ENCODE measurements at places on chromosomes 2 and 18.

- no peak for DNase-seq
These were observed 169.2 kb upstream of the APCDD1 start for GRCh38 chr18:10285283-10285640.

- DNase-seq, result no peak
These were observed 683 bp upstream of the TBC1D8 start for GRCh38 chr2:101151859-101152271.

DNA sequence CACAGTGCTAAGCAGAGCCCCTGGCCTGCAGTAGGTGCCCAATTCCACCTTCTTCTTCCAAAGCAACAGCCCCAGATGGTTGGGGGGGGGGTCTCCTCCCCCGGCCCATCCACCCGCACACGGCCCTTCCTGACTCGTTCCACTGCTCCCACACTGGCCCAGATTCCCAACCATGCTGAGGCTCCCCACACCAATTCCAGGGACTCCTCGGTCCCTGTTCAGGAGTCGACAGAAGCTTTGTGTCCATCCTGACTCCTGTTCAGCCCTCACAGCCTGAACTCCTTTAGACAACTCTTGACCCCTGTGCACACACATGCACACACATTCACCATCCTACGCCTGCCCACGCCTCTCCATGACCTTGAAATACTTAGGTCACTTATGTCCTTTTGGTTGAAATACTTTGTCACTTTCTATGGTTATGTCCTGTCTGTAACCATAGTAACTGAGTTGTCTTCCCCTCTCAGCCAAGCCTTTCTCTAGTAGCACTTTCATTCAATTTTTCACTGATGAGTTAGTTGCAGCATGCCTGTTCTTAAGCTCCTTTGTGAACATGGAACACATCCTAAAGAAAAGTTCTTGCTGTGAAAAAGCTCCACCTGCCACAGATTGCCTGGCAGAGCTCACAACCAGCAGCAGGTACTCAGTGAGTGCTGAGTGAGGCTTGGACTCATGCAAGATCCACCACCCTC is 225.8 kb downstream of the SEPTIN10 start:
- no peak for DNase-seq

DNA sequence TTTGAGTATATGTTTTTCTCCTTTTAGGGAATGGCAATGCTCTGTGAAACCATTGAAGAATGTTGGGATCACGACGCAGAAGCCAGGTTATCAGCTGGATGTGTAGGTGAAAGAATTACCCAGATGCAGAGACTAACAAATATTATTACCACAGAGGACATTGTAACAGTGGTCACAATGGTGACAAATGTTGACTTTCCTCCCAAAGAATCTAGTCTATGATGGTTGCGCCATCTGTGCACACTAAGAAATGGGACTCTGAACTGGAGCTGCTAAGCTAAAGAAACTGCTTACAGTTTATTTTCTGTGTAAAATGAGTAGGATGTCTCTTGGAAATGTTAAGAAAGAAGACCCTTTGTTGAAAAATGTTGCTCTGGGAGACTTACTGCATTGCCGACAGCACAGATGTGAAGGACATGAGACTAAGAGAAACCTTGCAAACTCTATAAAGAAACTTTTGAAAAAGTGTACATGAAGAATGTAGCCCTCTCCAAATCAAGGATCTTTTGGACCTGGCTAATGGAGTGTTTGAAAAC is 82.3 kb downstream of the ACVR2A start:
- no peak for DNase-seq

DNA sequence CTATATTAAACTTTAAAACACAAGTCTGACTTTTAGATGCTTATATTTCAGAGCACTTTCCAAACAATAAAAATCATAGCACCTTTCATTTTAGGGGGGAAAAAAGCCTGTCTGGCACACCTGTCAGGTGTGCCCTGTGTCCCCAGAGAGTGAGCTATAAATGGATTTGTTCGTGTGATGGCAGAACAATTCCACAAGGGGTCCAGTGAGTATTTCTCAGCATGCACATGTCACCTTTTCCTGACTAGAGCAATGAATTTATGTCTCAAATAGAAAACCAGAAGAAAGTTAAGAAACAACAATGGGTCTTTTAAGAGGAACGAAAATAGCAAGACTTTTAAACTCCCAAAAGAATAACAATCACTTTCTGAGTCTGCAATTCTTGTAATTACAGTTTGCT is 55.9 kb downstream of the ACVR1C start:
- no peak for DNase-seq

DNA sequence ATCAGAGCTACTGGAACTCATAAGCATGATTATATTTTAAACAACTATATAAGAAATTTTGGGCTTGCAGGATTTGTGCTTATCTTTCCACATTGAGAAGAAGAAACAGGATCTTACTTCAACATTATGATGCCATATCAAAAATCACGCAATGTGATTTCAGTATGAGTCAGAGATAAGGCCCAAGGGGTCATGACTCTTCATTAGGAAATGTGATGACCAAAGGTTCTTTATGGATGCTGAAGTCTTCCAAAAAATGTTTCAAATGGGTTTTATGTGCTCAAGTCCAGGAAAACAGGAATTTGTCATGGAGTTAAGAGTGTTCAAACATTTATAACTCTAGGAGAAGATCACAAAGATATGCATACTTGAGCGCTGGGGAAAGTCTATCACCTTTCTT is 7.8 kb upstream of the SERPINB2 start:
- no peak for DNase-seq

DNA sequence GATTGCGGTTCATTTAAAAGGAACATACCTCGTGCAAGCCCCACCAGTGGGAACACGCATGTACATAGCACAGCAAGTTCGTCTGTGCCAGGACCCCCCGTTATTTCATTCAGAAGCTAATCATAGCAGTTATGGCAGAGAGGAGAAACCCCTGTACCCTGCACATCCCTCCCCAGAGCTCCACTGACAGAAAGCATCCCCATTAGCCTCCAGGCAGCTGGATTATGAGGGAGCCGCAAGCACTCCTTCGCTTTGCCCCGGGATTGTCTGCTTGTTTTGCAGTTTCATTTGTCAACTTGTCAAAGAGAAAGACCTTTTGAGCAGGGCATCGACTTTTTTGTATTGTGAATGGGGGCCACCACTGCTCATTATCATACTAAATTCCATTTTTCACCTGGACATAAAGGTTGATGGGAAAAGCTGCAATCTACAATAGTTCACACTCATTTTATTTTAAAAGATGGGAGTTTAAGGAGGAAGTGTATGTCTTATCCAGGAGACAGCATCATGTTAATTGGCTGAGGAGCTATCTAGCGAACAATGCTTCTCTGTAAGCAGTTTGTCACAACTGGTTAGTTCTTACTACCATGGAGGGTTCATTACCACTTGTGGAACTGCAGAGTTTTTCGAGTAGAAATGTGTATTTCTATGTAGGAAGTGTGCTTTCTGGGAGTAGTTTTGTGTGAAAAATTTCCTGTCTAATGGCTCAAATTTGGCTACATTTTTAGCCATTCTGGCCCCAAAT is 255.3 kb downstream of the THSD7B start:
- no peak for DNase-seq

- no peak for DNase-seq
These were observed 54.6 kb upstream of the LYPD6B start for GRCh38 chr2:148983896-148984295.

DNA sequence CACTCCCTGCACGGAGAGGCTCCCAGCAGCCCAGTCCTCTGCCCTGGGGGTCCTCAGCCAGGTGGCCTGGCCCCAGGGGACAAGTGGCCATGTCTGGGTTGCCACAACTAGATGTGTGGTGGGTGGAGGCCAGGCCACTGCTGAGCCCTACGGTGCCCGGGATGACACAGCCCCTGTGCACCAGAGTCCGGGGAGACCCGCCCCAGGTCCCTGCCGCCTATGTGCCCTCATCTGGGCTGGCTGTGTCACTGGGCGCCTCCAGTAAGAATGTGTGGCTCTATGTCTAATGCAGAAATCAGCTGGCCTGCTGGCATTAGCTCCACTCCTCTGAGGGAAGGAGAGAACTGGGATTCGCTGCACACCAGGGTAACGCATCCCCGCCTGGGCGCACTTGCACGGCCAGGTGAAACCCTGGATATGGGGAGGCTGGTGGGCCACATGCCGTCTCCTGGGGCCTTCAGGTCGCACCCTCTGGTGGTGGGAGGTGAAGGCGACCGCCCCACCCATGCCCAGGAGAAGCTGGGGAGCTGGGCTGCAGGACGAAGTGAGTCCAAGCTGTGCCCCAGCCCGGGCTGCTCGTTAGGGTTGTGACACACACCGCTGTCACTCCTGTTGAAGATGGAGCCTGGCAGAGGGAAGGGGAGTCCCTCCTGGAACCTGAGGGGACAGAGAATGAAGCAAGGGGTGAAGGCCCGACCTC is 136.1 kb downstream of the PTGR3 start:
- DNase-seq, result no peak

GRCh38 chr2:30530346-30530745 is 83.3 kb downstream of the LCLAT1 start:
- DNase-seq, result no peak

GRCh38 chr2:198311020-198311419 is 506.6 kb downstream of the PLCL1 start:
- no peak for DNase-seq

DNA sequence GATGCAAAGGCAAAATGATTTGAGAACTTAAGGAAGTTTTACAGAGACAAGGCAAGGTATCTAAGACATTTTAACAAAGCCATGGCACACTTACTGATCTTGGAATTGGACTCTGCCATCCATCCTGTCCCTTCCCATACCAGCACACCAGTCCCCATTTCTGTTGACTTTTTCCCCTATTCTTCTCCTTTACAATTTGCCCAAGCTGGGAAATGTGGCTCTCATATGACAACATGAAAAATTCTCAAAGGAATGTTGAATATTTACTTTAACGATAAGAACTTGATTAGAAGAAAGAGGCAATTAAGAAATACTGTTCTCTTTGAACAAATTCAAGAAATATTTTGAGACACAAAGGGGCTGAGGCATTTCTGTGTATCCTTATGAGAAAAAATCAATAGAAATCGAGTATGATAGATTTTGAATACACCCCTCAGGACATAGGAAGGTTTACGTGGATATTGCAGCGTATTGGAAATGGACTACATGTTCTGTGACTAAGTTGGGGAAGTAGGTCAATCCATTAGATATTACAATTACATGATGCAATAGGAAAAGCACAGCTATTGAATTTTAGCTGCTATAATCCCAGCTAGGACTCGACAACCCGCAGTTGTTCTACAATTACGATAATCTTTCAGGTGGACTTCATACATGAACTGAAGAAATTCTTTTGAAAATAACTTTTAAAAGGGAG is 201.6 kb downstream of the TRIB2 start:
- DNase-seq, result no peak

GRCh38 chr18:55318951-55319441 is 269.0 kb downstream of the TCF4 start:
- no peak for DNase-seq

DNA sequence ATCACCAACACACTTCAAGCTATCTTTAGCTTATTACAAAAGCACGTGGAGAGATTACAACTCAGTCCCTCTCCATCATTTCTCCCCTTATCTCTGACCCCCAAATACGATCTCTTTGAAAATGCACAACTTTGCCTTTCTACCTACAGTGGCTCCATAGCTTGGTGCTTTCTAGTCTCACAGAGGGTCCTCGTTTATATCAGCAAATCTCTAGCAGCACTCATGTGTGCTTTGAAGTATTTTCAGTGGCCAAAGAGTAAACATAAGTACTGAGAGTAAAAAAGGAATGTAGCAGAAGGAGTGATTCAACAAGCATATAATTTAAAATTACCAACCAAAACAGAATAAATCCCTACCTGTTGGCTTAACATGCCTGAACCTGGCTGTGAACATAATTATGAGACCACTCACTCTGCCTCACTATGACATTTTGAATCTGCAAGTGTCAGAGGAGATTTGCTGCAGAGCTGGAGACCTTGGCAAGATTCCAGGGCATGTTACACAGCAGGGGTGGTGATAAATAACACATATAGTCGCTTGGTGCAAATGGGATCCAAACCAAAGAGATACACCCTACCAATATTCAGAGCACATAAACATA is 54.6 kb downstream of the LAMA3 start:
- DNase-seq, result no peak

- no peak for DNase-seq
These were observed 58.5 kb upstream of the MSH6 start for GRCh38 chr2:47724221-47724981.

- DNase-seq, result no peak
These were observed 71.2 kb downstream of the STK25 start for GRCh38 chr2:241437179-241437578.

- no peak for DNase-seq
These were observed 58.6 kb upstream of the CHN1 start for GRCh38 chr2:175063741-175064140.

GRCh38 chr2:70706026-70706795 is 61.8 kb downstream of the ADD2 start:
- no peak for DNase-seq

- DNase-seq, result no peak
These were observed 3.5 kb upstream of the EMILIN1 start for GRCh38 chr2:27074738-27075565.

- no peak for DNase-seq
These were observed 122.1 kb downstream of the TMEM17 start for GRCh38 chr2:62383846-62384245.

DNA sequence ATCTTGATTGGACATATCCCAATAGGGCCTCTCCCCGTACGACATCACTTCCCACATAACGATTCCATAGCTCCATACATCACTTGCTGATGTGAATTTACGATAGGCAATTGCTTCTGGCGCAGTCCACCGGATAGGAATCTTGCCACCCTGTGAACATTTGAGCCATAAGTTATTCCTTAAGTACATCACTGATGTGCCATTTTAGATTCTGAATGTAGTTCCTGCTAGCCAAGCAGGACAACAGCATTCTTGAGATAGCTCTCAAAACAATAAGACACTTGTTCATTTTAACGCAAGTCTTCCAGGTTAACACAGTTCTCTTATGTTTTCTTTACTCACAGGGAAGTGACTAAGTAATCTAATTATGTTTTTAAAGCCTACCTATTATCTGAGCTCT is 138.0 kb downstream of the EPHA4 start:
- DNase-seq, result no peak

DNA sequence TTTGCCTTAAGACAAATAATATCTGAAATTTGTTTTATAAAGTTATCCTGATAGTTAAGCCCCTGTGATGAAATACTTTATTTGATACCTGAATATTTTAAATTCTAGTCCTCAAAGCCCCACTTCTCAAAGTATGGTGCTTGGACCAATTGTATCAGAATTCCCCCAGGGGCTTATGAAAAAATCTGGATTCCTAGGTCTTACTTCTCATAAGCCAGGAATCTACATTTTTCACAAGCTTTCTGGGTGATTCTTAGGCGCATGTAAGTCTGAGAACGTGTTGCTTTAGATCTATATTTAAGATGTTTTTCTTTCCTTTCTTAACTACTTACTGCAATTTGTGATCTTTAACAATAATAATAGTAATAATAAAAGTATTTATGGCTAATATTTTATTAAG is 53.1 kb downstream of the MYO1B start:
- no peak for DNase-seq

DNA sequence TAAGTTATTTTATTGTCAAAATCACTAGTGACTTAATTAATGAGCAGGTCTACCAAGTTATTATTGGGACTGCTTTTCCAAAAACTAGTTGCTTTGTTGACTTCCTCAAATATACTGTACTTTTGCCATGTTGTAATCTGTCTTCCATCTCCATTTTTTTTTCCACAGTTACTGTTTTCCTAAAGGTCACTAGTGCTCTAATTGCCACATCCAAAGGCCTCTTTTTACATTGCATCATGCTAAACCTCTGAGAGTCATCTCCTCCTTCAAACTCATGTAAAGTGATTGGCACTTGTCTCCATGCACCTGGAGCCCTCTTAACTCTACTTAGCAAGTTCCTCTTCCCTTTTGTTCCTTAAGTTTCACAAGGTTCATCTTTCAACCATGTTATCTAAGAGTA is 11.8 kb downstream of the PMAIP1 start:
- DNase-seq, result no peak

Data from stimulated activated CD8-positive, alpha-beta memory T cell treated with anti-CD3 and anti-CD28 coated beads, Interleukin-2, amount 100 ng/mL, for 48 hours (primary cell).